ENCODE measurements at places on chromosomes 16 and 17.
A peak's percentile ranks its signal among the peaks of the same experiment; 100 is the strongest.

GRCh38 chr17:61393904-61394629, 5.6 kb upstream of the TBX2 start:
- DNase-seq = no peak

- DNase-seq = no peak
Measured at GRCh38 chr16:50956637-50957036, 194.4 kb downstream of the SALL1 start.

- no peak for DNase-seq
Measured at GRCh38 chr17:50191359-50192143, 9.9 kb downstream of the COL1A1 start.

DNA sequence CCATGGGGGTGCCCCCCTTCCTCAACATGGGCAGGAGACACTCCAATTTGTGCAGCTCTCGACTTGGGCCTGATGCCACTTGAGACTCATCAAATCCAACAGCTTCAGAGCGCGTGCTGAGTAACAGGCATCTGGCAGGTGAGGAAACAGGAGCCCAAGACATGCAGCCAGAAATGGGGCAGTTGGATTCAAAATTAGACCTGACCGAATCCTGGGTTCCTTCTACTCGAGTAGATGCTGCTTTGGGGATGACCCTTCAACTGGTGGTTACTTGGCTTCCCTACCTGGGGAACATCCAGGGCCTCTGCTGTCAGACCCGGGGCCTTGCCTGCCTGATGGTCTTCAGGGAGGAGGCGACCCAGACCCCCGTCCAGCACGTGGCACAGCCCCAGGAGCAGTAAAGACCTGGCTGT, 488 bp upstream of the NTN3 start:
- DNase-seq = no peak

- DNase-seq = no peak
Measured at GRCh38 chr16:89357055-89357816, 133.1 kb downstream of the ANKRD11 start.

GRCh38 chr17:29073045-29073444, 30.1 kb downstream of the PIPOX start:
- DNase-seq = no peak

DNA sequence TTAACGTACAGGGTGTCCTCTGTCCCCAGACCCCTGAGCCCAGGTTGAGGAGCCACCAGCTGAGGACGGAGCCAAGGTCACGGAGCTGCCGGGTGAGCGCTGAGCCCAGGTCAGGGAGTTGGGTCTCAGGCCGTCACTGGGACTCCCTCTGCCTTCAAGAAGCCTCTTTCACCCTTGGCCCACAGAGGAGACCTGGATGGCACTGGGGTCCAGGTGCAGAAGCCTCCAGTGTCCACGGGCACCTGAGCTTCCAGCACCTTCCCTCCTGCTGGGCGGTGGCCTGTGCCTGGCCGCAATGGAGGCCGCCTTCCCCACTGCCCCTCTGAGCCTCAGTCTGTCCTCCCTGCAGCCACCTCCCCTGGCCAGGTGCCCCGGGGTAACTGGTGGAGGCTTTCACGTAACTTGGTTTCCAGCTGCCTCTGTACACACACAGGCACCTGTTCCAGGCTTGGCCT, 31.6 kb upstream of the CDH15 start:
- DNase-seq = no peak

DNA sequence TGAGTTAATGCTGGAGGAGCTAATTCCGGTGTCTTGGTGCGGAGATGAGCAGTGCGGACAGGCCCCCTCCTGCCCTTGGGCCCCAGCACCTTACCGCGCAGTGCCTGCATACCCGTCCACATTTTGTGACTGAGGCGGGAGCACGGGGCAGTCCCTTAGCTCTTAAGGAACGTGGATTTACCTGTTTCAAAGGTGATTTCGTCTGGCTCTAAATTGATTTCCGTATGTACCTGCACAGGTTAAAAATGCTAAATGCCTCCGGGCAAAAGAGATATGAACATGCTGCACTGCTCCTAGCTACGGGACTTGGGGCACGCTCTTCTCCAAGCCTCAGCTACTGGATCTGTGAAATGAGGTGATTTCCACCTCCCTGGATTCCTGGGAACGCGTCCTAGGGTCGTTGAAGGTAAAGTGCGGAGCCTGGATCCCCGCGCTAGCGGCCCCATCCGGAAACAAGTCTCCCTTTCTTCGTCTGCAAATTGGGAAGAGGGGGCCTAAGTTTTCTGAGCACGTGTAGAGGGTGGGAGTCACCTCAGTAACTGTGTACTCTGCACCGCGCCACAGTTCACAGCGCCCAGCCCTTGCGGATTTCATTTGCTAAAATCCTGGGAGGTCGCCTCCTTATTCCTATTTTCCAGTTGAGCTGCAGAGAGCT, 669 bp upstream of the CRISPLD2 start:
- no peak for DNase-seq

- no peak for DNase-seq
Measured at GRCh38 chr17:79942011-79942405, 93.7 kb downstream of the TBC1D16 start.

DNA sequence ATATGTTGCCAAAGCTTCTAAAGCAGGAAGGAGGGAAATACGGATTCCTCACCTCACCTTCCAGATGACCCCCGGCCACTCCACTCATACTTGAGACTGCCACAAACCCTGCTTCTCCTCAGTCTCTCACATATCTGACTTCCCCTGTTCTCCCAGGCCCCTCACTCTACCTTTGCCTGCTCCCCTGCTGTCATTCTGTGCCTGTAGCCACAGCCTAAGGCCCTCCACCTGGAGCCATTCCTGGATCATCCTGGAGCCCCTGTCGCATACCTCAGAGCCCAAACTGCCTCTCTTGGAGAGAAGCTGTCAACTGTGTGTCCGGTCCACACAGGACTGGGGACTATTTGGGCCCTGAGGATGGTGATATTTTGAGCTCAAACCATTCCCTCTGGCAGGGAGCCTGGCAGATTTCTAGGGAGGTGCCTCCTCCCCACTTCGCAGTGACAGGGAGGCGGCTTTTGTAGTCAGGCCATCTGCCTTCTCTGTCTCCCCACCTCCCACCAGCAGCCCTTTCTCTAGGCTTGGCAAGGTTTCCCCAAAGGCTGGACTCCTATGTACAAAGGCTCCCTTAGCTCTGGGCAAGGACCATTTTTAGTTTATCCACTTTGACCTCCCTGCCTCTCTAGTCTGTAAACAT, 2.3 kb upstream of the MED24 start:
- DNase-seq = no peak

DNA sequence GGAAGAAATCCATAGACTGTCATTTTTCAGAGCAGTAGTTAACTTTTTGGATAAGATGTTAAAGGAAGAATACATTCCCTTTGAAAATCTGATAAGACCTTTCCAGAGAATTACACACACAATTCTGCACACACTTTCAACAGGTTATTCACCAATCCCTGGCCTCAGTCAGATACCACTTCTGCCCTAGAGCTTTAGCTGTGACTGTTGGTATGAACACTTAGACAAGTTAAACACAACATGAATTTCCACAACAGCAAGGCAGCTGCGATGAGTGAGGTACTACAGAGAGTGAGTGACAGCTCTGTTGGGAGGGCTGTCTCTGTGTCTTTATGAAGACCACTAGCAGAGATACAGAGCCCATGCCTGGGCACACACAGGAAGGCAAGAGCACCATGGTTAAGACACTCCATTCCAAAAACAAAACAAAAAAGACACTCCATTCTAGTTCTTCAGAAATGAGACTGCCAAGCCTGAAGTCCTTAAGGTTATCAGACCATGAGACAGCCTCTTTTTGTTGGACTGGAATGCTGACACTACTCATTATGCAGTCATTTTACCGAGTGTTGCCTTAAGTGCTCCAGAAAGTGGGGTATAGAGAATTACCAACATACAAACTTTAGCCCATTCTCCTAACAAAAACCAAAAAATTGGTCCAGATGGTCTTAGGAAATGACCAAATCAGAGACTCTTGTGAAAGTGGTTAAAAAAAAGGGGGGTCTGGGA, 42.4 kb downstream of the TOM1L2 start:
- DNase-seq = no peak

GRCh38 chr16:57283214-57283958, 1.1 kb downstream of the PLLP start:
- no peak for DNase-seq

- no peak for DNase-seq
Measured at GRCh38 chr16:3487521-3488410, 7.5 kb downstream of the C16orf90 start.

- DNase-seq = no peak
Measured at GRCh38 chr16:65936096-65936495, 430.4 kb upstream of the CDH5 start.

DNA sequence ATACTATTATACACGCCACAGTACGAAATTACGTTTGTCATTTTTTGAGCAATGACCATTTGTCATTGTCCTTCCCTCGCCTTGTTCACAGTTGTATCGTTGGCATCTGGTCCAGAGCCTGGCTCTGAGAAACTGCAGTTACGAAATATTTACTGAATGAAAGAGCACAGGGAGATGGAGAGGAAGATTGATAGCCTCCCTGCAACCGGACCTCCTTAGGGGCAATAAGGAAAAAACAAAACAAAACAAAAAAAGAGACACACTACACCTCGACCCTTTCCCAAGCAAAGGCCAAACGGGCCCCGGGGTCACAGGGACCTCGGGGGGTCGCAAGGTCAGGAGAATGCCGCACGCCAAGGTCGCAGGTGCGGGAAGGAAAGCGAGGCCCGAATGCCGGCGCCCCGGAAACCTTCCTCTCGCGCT, 857 bp downstream of the GOT2 start:
- peak; percentile 14 for DNase-seq

- no peak for DNase-seq
Measured at GRCh38 chr17:76943202-76943601, 75.0 kb downstream of the MGAT5B start.

GRCh38 chr17:78641243-78641642, 64.0 kb upstream of the DNAH17 start:
- DNase-seq = no peak

- no peak for DNase-seq
Measured at GRCh38 chr16:24773771-24774427, 44.4 kb downstream of the TNRC6A start.

DNA sequence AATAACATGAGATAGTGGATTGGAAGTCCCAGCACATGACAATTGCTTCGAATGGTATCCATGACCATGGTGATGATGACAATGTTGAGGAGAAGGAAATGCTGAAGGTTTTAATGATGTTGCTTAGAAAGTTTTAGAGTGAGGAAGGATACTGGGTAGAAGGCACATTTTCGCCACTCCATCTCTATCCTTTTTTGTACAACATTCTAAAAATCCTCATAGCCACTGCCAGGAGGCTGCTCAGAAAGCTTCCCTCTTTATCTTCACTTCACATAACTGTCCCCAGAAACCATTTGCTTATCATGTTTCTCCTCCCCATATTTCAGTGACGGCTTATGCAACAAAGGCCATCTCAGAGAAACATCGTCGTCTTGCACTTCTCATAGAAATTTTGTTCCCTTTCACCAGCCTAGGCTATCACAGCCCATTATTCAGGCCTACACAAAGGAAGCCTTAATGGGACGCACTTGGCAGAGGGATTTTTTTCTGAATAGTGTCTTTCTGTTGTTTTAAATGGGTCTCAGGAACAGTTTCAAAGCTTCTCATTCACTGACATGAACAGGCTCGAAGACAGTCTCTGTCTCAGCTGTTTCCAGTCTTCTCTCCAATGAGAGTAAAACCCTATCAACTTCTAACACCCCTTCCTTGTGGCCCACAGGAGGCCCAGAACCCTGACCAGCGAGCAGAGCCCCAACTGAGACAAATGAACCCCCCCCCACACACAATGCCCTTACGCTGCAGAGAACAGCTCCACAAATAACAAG, 506.7 kb downstream of the HAPSTR1 start:
- no peak for DNase-seq

- no peak for DNase-seq
Measured at GRCh38 chr17:27582696-27583095, 48.3 kb upstream of the LGALS9 start.

DNA sequence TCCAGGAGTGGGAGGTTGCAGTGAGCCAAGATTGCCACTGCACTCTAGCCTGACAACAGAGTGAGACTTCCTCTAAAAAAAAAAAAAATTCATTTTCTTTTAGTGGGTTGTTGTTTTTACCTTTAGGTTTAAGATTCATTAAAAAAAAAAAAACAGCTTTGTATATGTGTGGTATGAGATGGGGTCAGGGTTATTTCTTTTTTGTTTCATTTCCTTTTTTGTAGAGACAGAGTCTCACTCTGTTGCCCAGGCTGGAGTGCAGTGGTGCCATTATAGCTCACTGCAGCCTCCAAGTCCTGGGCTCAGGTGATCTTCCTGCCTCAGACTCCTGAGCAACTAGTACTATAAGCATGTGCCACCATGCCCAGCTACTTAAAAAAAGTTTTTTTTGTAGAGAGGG, 47.0 kb downstream of the BCAS3 start:
- no peak for DNase-seq

DNA sequence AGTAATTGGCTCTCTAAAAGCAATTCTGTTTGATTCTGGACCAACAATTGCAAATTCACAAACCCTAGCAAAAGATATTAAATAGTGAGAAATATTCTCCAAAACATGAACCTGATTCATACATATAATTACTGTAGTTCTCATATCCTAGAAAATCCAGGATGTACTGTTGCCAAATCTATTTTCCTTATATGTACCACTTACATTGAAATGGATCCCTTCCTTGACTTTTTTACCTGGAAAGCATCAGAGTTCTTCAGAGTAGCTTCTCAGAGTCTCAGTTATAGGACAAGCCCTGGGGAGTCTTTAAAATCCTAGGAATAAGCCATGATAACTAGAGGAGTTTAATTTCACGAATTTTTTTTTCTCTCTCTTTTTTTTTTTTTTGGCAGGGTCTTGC, 16.7 kb downstream of the TMEM92 start:
- DNase-seq = no peak

DNA sequence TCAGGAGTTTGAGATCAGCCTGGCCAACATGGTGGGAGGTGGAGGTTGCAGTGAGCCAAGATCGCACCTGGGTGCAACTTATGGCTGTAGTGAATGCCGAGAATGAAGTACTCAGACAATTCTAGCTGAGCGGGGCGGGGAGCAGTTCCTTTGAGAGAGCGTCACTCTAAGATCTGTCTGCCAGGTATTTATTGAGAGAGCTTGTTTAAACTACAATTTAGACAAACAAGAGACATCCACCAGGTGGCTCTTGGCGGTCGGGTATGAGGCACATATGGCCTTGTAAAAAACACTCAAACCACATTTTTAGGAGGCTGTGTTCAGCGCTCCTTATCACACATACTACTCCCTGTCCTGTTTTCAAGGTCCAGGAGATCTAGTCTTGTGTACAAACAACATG, 40.6 kb upstream of the CDH1 start:
- DNase-seq = no peak

- DNase-seq = no peak
Measured at GRCh38 chr17:78923660-78924453, 1.3 kb downstream of the TIMP2 start.

GRCh38 chr16:27408012-27408601, 6.1 kb downstream of the IL21R start:
- DNase-seq = no peak

DNA sequence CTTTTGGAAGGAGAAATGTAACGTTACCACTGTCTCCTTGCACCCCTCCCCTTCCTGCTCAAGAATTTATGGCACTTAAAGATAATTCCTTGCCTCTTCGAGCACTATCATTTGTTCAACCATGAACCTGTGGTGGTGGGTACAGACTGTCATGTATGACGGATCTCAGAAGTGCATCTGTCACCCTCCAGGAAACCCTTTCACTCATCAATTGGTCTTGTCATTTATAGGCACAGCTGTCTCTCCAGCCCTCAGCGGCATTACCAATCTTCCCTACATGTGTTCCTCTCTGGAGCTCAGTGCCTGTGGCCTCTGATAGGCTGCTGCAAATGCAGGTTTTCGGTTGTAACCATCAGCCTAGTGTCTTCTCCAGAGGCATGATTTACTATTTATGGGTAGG, 15.0 kb downstream of the CNTNAP4 start:
- DNase-seq = no peak

- DNase-seq = no peak
Measured at GRCh38 chr16:57341441-57342303, 16.9 kb upstream of the CCL22 start.
